Aorta (tissue), 5 donors: ENCODE measurements at places on chromosomes 2 and 18. TPM values are rescaled to one million over a fixed set of nuclear protein-coding genes. Genes with fewer than 3 reads are reported as not detected.

Gene CRYGD
- total RNA-seq = not detected

Gene HOXD11
- not detected for total RNA-seq

Gene HK2
- 23.5 TPM for total RNA-seq

DNA sequence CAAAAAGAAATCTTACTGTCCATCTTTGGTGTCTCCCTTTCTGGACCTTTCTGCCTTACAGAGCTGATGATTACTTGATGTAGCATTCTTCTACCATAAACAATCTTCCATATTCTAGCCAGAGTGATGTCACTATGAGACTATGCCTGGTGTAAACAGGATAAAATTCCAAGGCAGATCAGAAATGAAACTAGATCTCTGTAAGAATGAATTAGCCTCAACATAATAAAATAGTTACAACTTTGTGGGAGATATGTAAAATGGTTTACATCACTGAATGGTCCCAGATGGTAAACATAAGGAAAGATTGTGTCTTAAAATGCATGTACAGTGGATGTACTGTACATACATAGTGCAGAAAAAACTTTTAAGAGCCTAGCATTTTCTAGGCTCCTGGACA lies 112.3 kb upstream of the ZNF521 start:
- no peak for DNase-seq

DNA sequence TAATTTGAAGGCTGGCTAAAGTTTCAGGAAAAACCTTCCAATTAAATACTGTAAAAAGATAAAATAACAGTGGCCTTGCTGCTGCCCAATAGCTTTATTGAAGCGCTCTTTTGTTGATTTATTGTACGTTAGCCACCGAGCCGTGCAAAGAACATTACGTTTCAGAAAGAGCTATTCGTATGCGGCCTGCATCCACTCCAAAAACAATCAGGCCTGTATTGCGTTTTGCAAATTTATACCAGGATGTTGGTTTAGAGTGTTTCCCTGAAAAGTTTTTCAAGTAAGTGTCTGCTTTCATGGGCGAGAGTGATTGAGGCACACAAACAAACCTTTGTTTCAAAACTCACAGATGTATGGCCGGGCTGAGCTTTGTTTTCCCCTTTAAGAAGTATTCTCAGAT lies 257.2 kb upstream of the SALL3 start:
- DNase-seq = no peak

DNA sequence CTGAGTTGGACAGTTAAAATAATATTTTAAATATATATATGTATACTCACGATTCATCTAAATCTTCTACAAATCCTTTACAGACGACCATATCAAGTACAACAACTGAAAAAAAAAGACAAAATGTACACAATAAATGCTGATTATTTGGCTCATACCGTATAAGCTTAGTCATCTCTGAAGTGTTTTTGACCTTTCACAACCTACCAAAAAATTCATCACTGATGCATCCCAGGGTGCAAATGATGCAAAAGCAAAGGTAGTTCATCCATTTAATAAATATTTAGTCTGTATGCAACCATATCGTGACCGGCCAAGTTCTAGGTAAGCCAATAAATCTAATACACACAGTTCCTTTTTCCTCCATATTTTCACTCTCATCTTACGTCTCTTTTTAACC lies 1.1 kb downstream of the TMX3 start:
- DNase-seq = no peak

DNA sequence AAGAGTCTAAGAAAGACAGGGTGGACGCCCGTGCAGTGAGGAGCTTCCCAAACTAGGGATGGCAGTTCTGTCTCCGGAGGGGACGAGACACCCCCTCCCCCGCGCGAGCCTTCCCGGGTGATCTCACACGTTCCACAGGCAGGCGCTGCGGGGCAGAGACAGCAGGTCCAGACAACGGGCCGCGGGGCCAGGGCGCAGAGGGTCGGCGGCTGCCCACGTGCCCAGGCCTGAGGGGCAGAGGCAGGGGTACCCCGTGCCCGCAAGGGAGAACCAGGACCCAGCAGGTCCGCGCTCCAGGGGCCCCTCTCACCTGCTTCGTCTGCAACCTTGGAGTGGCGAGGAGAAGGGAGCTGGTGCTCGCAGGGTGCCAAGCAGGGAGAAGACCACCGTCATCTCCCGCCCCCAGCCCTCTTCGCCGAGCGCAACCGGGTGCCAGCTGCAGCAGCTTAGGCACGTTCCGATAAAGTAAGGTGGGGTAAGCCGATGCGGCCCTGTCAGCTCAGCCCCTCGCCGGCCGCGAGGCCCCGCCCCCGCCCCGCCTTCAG lies at the start of gene GPR155:
TSS of gene GPR155 (minus strand) at position 467 of the 545 bp plus-strand sequence. CDS start 5,073 bp downstream, outside the sequence.
- DNase-seq = peak; percentile 90

GRCh38 chr2:224555823-224556366 lies 29.3 kb downstream of the CUL3 start:
- DNase-seq = no peak
